Activated CD4-positive, CD25-positive, alpha-beta regulatory T cell treated with anti-CD3 and anti-CD28 coated beads, Interleukin-2, amount 50 U/mL, for 16 hours (primary cell): ENCODE measurements at places on chromosomes 12 and 14.

DNA sequence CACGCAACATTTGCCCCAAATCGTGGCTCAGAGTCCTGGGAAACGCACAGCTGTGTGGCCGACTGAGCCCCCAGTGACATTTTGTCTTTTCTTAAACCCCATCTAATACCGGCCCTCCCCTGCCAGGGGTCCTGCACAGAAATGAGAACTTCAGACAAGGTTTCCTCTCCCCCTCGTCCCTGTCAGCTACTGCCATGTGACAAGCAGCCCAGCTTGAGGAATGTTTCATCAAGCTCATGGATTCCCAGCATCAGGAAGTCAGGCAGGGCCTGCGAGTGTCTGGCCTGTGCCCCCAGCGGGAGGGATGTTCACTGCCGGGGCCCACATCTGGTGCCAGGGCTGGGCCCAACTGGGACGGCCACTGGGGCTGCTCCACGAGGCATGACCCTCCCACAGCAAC, 15.9 kb downstream of the MMP17 start:
- DNase-seq = no peak

DNA sequence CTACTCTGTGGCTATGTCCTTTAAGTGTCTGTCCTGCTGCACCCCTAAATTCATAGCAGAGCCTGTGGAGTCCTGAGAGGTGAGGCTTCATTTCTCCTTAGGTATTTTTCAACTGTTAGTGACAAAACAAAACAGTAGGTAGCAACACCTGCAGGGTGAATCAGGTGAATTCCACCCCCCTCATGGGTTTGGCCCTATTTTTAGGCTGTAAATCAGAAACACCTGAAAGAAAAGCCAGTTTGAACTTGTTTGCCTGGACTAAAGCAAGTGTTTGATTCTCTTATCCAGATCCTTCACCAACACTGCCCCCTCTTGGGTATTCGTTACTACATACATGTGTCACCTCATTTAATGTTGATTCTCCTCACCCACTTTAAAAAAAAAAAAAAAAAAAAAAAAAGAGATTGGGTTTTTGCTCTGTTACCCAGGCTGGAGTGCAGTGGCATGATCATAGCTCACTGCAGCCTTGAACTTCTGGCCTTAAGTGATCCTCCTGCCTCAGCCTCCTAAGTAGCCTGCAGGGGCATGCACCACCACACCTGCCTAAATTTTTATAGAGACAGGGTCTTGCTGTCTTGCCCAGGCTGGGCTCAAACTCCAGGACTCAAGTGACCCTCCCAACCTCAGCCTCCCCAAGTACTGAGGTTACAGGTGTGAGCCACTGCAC, 10.3 kb downstream of the TBPL2 start:
- peak; percentile 16 for DNase-seq

DNA sequence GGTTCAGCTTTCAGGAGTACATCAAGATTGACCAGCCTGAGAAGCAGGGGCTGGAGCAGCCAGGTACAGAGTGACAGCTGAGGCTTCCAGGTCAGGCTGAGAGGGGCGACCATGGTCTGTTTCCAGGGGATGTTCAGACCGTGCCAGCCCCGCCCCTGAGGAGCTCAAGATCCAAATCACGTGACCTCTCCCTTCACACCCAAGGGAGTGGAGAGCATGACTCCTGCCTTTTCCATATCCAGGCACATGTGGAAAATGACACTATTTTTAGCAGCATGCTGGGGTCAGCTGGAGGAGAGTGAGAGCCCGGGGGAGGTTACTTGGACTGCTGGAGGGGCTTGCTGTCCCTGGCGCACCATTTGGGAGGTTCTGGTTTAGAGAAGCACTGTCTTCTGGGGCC, 92.7 kb downstream of the B4GALNT3 start:
- DNase-seq = no peak

- no peak for DNase-seq
These were observed 208.9 kb downstream of the PIK3C2G start for GRCh38 chr12:18470251-18470650.

- DNase-seq = no peak
These were observed 680.1 kb downstream of the GALC start for GRCh38 chr14:87312894-87313205.

- DNase-seq = no peak
These were observed 235.8 kb downstream of the SSPN start for GRCh38 chr12:26431211-26431610.

DNA sequence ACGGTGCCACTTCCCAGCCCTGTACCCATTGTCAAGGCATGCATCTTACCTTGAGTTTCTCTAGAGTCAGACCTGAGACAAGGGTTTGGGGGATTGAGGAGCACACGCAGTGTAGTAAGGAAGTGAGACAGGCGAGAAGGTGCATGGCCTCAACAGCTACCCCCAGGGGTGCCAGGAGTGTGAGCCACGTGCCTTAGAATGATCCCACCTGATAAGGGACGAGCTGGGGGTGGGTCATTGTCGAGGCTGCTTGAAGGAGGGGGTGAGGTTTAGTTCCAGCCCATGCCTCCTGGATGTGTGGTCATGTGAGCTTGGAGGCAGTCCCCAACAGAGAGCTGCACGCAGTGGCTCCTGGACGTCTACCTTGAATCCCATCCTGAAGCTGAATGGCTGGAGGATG, 320.5 kb downstream of the VRK1 start:
- DNase-seq = no peak

- DNase-seq = no peak
These were observed 28.2 kb downstream of the PPFIBP1 start for GRCh38 chr12:27552235-27552634.

DNA sequence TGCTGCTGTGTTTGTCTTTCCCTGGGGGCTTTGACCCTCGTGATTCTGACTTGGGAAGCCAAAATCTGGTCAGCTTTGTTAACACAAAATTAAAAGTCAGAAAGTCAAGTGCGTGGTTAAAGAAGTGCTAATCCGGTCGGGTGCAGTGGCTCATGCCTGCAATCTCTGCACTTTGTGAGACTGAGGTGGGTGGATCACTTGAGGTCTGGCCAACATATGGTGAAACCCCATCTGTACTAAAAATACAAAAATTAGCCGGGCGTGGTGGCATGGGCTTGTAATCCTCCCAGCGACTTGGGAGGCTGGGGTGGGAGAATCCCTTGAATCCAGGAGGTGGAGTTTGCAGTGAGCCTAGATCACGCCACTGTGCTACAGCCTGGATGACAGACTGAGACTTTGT, 844.6 kb downstream of the VRK1 start:
- no peak for DNase-seq

DNA sequence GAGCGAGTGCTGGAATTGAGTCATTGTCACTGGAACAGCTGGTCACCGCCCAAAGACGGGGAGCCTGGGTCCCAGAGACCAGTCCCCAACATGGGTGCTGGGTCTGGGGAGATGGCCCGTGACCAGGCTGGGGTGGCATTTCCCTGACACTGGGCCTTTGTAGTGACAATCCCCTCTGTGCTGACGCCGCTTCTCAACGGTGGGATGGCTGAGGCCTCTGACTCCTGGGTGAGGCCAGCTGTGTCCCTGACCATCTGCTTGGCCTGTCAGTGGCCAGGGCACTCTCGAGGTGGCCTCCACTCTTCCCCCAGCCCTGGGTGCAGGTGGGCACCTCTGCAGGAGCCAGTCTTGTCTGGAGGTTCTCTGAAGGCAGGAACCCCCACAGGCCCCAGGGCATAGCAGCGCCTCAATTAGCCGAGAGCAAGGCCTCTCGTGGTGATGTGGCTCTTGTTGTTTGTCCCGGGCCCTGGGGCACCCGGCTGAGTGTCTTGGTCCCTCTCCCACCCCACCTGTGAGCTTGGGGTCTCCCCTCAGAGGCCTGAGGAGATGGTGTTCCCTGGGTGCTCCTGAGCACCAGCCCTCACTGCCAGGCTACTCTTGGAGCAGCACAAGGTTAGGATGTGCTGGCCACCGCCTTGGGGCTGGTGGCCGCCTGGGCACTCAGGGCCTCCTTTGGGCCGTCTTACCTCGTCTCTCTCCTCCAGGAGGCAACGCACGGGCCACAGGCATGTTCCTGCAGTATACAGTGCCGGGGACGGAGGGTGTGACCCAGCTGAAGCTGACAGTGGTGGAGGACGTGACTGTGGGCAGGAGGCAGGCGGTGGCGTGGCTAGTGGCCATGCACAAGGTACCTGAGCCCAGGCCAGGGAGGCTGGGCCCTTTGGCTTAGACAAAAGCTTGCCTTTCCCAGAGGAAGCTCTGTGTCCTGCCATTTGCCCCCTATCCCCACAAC, 16.6 kb downstream of the ZFYVE21 start:
- DNase-seq = no peak

- DNase-seq = no peak
These were observed 64.3 kb upstream of the REP15 start for GRCh38 chr12:27631813-27632491.

DNA sequence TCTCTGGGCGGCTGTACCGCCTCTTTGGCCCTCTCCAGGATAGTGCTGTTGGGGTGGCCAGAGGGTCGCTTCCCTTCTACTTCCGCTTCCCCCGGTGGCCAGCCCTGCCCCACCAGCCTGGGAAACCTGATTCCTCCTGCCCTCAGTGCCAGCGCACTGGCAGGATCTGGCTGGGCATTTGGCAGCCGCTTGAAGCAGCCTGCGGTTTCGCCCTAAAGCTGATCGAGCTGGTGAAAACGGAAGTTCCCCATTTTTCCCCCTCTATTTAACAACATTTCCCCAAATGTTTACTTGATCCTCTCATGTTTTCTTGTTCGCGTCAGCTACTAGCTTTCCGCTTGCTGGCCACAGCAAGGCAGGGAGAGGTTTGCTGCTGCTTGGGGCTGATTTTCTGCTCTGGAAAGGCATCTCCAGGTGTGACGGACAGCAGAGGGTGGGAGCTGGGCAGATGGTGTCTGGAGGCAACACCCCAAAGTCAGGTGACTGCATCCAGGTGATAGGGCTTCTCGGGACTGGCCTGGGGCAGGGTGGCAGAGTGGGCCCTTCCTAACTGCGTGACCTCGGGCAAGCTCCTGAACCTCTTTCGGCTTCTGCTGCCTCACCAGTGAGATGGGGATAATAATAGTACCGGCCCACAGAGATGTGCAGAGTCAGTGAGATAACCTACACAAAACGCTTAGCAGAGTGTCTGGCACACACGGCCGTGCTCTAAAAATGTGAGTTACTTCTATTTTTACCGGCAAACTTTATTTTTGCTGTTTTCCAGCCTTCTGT, 53.1 kb downstream of the TSPAN9 start:
- DNase-seq = no peak
